ENCODE measurements at places on chromosomes 2 and 18.

DNA sequence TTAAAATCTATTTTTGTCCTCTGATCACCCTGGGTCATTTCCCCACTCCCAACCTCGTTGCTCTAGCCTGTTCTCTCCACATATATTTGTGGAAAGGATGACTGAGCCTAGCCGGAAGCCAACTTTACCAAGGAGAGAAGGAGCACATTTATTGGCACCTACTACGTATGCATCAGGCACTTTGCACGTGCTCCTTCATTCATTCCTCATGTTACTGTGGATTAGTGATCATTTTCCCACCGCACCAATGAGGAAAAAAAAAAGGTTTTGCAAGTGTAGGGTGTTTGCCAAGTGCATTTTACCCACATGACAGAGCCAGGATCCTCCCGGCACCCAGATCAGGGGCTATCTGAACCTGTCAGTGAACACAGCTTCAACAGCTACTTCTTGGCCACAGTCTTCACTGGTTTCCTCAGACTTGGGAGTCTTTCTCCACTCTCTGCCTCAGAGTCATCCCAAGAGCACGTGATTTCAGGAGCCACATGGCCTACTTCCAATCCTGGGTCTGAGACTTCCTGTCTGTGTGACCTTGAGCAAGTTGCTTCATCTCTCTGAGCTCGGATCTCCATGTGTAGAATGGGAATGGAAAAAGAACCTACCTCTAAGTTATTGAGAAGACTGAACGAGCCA lies 1.9 kb upstream of the C1QL2 start:
- no peak for DNase-seq

- no peak for DNase-seq
These were observed 15.4 kb upstream of the MLPH start for GRCh38 chr2:237471438-237472186.

- DNase-seq: no peak
These were observed 912.7 kb downstream of the CPS1 start for GRCh38 chr2:211468877-211469663.

DNA sequence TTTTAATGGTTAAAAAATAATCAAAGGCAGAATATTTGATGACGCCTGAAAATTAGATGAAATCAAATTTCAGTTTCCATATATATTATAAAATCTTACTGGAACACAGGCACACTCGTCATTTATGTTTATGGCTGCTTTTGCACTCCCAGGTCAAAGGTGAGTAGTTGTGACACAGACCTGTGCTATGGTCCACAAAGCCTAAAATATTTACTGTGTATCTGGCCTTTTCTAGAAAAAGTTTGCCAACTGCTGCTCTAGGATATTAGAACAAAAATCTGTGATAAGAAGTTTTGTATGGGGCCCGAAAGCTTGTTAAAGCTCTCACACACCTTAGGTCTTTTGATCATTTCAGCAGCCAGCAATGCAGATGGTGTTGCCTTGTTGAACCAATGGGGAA lies 104.3 kb downstream of the PKP4 start:
- DNase-seq: no peak

DNA sequence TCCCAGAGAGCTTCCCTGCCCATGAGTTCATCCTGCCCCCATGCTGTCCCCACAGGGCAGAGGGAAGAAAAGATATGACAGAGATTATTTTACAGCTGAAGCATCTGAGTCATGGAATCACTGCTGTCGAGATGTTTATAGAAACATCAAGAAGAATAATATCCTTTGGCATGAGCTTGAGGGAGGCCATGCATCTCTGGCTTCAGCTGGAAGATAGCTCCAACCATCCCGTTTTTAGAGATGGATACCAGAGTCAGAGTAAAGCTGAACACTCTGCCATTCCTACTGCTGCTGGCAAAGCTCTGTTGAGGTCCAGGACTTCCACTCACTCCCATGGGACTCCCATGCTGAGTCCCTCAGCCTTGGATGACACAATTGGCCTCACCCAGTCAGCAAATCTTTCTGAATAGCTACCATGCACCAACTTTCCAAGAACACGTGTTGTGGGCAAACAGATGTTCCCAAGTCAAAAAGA lies 167.8 kb downstream of the TTC32 start:
- DNase-seq: peak; percentile 81

Data from GM04503 (cell line).